Skin of body (tissue), 3 donors: ENCODE measurements at places on chromosomes 2 and 18. TPM values are rescaled to one million over a fixed set of nuclear protein-coding genes. Genes with fewer than 3 reads are reported as not detected.

The CERKL gene
- total RNA-seq: not detected

The CYP26B1 gene
- 25.9 TPM for total RNA-seq

The MEP1B gene
- total RNA-seq: not detected

The TMEM17 gene
- total RNA-seq: 3.3 TPM

The PDCD1 gene
- 0.10 TPM for total RNA-seq

- no peak for DNase-seq
These were observed 70.0 kb upstream of the RPRM start for GRCh38 chr2:153548536-153548935.

DNA sequence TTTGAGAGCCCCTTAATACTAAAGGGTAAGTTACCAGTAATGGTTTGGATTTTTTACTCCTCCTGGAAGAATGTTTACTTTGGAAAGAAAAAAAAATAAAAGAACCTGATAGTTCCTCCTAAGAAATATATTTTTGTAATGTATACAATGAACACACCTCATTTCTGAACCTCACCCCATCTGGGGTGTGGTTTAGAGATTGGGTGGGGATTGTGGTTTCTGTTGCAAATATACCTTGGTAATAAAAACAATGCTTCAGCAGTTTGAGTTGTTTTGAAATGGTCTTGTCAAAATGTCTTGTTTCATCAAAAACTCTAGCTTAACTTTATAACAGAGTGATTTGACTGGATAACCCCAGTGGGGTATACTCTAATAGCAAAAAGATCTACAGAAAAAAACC lies 448.9 kb upstream of the MEIS1 start:
- DNase-seq: no peak

- DNase-seq: no peak
These were observed 41.1 kb downstream of the LDLRAD4 start for GRCh38 chr18:13259701-13260100.

- DNase-seq: no peak
These were observed 38.5 kb upstream of the STPG4 start for GRCh38 chr2:47193607-47194006.

- DNase-seq: no peak
These were observed 172.4 kb downstream of the DDX1 start for GRCh38 chr2:15763822-15764682.

DNA sequence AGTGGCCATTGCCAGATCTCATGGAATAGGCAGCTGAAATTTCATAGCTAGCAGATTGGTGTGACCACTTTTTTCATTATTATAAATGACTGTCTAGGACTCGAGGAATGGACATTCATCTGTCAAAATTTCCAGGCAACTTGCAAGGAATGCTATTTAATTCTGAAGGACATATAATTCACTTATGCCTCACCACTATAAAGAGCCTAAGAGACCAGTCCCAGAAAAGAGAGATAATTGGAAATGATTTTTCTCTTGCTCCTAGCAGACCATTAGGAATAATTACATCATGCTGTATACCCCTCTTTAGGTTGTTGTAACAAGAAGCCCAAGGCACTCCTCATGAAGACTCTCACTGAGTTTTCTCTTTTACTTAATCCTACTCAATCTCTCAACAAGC lies 557.4 kb upstream of the RAB6C start:
- no peak for DNase-seq

DNA sequence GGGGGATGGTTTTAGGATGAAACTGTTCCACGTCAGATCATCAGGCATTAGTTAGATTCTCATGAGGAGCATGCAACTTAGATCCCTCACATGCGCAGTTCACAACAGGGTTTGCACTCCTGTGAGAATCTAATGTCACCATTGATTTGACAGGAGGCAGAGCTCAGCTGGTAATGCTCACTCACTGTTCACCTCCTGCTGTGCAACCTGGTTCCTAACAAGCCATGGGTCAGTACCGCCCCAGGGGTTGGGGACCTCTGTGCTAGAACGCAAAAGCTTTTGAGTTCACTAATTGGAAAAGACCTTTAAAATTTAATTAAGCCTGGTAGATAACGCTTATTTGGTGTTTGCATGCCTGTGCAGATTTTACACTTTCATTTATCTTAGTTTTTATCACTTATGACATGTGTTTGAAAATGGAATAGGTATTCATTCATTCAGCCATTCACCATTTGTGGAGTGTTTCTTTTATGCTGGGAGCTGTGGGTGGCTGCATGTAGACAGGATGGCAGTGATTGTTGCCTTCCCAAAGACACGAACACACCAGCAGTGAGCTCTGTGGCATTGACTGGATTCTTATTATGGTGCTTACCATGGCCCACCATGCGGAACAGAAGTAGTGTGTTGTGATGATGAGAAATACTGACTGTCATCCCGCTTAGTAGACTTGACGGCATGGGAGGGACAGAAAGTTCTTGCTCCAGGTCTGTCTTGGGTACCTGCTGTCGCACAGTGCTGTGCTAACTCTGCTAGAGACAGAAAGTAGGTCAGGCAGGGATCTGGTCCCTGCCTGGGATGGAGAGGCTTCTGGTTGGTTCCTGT lies 6.4 kb downstream of the RAB31 start:
- no peak for DNase-seq

DNA sequence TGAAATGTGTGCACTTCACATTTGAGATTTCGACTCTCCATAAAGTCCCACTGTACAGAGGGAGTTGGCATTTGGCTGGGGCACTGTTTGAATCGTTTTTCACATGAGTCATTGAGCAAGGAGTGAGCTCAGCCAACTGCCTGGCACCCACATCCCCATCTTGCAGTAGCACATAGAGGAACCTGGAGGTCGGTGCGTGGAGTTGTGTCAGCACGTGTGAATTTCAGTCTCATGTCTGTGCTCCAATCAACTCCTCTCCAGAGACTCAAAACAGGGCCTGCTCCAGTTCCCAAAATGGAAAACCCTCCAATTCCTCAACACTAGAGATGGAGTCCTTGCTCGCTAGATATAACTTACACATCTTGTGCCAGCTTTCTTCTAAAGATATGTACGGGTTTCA lies 126.8 kb upstream of the CAPN13 start:
- DNase-seq: no peak
